ENCODE measurements at places on chromosomes 6 and 20. TPM values are rescaled to one million over a fixed set of nuclear protein-coding genes. Genes with fewer than 3 reads are reported as not detected.

Gene HRH3
- not detected for total RNA-seq

Gene CCR6
- total RNA-seq: 1.2 TPM

Gene SEL1L2
- total RNA-seq: not detected

Gene GPX5
- total RNA-seq: not detected

GRCh38 chr6:115717062-115717461 is 343.6 kb downstream of the FRK start:
- no peak for DNase-seq

GRCh38 chr6:113464536-113464935 is 392.6 kb upstream of the MARCKS start:
- DNase-seq: no peak

GRCh38 chr6:139853302-139853992 is 479.0 kb upstream of the CITED2 start:
- no peak for DNase-seq

DNA sequence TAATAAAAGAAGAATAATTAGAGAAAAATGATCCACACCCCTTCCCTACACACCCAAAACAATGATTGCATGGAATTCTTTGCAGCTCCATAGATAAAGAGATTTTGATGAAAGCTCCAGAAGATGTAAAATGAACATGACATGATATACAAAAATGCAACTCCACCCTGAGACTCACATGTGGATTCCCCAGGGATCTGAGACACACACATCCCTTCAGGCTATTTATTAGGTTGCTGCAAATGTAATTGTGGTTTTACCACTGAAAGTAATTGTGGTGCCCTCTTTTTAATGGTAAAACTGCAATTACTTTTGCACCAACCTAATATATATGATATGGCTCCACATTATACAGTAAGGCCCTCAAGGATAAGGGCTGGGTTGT is 40.4 kb upstream of the TBC1D7 start:
- no peak for DNase-seq

DNA sequence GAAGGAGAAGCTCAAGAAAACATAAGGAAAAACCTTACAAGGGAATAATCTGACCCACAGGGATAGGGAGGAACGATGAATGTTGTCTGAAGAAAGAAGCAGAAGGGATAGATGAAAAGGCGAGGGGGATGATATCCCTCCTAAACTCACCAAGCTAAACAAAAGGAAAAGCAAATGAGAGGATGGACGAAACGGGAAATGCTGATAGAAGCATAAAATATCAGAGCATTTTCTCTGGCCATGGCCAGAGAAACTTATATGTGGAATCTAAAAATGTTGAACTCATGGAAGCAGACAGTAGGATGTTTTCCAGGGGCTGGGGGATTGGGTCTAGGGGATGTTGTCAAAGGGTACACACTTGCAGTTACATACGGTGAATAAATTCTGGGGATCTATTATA is 148.4 kb upstream of the FOXQ1 start:
- DNase-seq: no peak

- DNase-seq: no peak
Observed at GRCh38 chr6:98711380-98711779, 123.0 kb upstream of the POU3F2 start.

All from activated T-cell treated with anti-CD3 and anti-CD28 coated beads, Interleukin-2, amount 50 U/mL, for 72 hours (primary cell).